ENCODE measurements at places on chromosomes 13 and 19.

DNA sequence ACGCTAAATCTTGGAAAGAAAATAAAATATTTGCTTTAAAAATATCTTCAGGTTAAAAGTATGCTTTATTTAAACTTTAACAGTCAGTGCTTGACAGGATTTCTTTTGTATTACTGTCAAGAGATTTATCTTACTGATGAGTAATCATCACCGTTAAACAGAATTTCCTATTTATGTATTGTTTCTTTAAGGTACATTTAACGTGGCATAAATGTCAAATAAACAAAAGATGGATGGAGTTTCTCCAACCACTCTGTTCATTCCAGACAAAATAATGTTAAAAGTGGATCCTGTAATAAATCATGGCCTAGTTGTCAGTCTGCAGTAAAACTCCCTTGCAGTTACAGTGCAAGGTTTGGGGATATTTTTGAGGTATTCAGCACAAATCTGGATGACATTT is 298.3 kb downstream of the DIAPH3 start:
- no peak for DNase-seq

- DNase-seq = no peak
Measured at GRCh38 chr13:50757008-50757407, 86.5 kb downstream of the DLEU7 start.

GRCh38 chr13:76958841-76959432 is 10.6 kb downstream of the ACOD1 start:
- DNase-seq = no peak

- DNase-seq = no peak
Measured at GRCh38 chr13:24700539-24700938, 20.3 kb downstream of the ATP12A start.

DNA sequence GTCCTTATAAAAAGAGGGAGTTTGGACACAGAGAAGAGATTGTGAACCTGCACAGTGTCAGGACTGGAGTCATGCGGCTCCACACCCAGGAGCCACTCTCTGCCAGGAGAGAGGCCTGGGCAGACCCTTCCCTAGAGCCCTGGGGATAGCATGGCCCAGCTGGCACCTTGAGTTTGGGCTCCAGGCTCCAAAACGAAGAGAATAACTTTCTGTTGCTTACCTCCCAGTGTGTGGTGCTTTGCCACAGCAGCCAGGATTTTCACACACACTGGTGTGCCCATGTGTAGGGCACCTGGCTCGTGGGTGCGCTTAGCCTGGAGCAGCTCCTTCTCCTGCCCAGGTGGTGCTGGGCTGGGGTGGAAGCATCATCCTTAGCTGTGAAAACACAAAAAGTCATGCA is 344.3 kb downstream of the TEX29 start:
- DNase-seq = no peak

- no peak for DNase-seq
Measured at GRCh38 chr13:30396434-30397075, 25.7 kb upstream of the UBE2L5 start.

DNA sequence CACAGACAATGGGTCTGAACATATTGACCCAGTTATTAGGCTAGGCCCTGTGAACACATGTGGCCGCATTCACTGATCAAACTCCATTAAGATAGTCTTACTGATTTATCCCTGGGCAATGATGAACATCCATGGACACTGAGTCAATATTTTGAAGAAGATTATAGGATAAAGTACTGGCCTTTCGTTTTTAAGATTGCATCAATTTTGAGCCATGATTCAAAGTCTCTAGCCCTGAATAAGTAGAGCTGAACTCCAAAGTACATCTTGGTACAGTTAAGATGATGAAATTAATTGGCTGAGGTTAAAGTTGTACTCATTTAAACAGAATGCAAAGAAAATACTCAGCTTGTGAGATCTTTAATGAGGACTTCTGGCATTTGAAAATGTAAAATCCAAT is 1581.9 kb downstream of the EFNB2 start:
- DNase-seq = no peak

GRCh38 chr19:51783372-51783771 is 11.6 kb upstream of the FPR3 start:
- no peak for DNase-seq

DNA sequence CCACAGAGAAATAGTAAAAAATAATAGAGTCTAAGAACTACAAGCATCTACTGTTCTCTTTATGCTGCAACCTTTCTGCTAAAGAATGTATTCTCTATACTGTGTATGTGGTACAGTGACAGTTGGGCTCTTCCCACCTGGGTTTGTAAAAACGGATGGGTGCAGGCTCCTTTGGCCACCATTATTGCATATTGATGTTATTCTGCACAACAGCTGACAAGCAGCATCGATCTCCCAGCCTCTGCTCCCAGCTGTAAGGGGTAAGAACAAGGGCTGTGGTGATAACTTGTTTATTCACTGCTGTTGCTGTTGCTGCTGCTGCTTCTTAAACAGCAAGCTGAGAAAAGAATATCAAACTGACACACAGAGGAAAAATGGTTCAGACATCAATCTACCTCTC is 56.1 kb downstream of the KCNRG start:
- DNase-seq = no peak

DNA sequence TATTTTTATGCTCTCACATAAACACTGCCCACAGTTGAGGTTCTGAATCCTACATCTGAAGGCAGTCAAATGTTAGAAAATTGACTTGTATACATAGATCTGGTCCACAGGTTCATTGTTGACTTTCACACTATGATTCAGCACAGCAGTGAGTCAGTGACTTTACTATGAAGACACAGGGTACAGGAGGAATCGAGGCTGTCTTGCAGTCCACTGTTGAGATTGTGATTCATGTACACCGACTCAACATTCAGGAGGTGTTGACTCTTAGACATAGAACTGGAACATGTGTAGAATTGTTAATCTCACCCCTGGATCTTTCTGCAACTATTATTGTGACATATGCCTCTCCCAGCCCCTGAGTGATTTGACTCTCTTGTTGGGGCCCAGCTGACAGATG is 74.3 kb upstream of the ZNF43 start:
- no peak for DNase-seq

- DNase-seq = no peak
Measured at GRCh38 chr19:6767357-6768235, at the start of gene SH2D3A. Gene SH2D3A, minus strand, starts transcription at chr19:6767435. Its CDS starts 3,687 bp downstream, at chr19:6763748.

DNA sequence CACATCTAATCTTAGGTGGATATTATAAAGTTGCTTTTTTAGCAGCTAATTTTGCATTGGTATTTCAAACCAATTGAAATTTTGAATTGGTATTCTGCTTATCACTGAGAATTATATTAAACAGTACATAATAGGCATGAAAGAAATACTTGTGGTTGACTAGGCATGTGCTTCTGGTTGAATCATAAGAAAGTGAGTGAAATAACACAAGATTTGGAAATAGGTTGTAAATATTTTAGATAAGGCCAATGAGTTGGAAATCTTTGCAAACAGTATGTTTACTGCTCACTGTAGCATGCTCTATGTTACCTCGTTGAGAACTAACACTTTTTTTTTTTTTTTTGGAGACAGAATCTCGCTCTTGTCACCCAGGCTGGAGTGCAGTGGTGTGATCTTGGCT is 66.8 kb upstream of the RFC3 start:
- no peak for DNase-seq

DNA sequence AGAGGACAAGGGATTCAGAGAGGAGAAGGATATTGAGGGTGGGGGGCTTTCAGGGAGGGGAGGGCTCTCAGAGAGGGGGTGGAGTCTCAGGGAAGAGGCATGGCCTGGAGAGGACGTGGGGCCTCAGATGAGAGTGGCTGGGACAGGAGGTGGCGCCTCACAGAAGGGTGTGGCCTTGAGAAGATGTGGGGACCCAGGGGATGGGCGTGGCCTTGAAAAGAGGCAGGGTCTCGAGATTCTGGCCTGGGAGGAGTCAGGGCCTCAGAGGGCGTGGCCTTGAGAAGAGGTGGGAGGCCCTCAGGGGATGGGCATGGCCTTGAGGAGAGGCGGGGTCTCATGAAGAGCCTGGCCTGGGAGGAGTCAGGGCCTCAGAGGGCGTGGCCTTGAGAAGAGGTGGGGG is 23.7 kb upstream of the TNFSF14 start:
- DNase-seq = no peak

GRCh38 chr19:19145684-19146608 is 7.7 kb upstream of the TMEM161A start:
- DNase-seq = peak; percentile 38

DNA sequence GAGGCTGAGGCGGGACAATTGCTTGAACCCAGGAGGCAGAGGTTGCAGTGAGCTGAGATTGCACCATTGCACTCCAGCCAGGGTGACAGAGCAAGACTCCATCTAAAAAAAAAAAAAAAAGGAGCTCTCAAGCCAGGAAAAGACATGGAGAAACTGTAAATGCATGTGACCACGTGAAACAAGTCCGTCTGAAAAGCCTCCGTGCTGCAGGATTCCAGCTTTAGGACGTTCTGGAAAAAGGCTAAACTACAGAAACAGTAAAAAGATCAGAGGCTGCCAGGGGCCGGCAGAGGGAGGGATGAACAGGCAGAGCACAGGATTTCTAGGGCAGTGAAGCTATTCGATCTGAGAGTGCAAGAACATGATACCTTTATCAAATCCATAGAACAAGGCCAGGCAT is 40.7 kb upstream of the NDUFS7 start:
- DNase-seq = no peak

DNA sequence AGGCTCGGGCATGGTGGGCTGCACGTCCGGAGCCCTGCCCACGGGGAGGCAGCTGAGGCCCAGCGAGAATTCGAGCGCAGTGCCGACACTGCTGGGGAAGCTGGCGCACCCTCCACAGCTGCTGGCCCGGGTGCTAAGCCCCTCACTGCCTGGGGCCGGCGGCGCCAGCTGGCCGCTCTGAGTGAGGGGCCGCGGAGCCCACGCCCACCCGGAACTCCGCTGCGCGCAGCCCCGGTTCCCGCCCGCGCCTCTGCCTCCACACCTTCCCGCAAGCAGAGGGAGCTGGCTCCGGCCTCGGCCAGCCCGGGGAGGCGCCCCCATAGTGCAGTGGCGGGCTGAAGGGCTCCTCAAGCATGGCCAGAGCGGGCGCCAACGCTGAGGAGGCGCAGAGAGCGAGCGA is 2080.4 kb downstream of the PCDH9 start:
- no peak for DNase-seq

DNA sequence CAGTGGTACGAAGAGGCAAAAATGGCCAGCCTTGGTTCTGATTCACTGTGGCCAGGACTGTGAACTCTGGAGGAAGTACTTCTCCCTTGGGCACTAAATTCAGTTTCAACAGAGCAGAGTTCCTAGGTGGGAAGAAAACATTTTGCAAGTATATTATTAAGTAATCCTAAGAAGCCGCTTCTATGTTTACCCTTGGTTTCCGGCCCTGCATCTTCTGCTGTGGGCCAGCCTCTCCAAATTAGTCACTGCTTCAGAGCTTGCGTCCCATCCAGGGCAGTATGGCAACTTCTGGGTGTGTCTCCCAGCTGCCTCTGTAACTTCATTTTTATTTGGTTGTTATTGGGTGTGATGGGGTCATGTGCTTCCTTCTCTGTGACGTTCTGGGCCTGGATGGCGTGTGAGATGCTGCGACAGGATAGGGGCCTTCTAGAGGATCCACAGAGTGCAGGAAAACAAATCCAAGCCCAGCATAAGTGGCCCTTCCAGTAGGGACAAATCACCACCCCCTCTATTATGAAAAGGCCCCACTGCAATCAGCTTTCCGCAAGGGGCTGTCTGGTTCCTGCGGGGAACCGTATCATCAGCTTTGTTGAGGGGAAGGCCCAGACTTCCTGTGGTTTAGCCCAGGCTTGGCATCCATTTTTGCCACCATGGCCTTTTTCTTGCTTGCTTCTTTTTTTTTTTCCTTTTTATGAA is 55.1 kb upstream of the C1QTNF9 start:
- no peak for DNase-seq

- DNase-seq = no peak
Measured at GRCh38 chr19:5540208-5540607, 27.5 kb downstream of the TINCR start.

DNA sequence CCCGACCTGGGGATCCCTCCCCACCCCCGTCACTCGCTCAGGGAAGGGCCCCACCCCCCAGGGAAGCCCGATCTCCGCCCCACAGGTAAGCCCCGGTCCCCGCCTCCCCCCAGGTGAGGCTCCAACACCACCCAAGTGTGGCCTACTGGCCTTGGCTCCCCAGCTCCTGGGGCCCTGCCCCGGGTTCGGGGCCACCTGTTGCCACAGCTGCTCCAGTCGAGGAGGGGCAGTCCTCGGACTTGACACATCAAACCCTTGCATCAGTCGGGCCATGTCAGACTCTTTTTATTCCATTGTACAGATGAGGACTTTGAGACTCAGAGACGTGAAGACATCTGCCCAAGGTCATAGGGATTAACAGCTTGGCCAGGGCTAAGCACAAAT is 512 bp downstream of the CC2D1A start:
- DNase-seq = no peak

- no peak for DNase-seq
Measured at GRCh38 chr19:22422211-22422610, at the start of gene ZNF98. Gene ZNF98, minus strand, starts transcription at chr19:22422346. Its CDS starts 122 bp downstream, at chr19:22422224.

DNA sequence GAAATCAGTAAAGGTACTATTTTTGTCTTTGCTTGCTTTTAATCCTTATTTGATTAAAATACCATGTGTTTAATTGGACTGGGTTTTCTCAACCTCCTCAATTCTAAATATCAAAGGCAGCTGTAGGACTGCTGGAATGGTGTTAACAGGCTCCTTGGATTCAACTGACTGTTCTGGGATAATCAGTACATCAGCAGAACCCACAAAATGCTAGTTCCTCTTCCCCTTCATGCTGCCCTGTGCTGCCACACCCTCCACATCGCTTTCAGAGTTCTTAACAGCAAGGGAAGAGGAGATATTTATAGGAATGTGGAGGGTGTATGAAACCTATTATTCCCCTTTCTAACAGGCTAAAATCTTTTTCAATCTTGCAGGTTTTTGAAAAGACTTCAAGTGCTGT is 82.4 kb downstream of the KCTD12 start:
- DNase-seq = no peak

- no peak for DNase-seq
Measured at GRCh38 chr19:32902448-32902847, 32.9 kb upstream of the SLC7A9 start.

- DNase-seq = peak; percentile 30
Measured at GRCh38 chr13:40613192-40613818, 53.1 kb downstream of the FOXO1 start.

DNA sequence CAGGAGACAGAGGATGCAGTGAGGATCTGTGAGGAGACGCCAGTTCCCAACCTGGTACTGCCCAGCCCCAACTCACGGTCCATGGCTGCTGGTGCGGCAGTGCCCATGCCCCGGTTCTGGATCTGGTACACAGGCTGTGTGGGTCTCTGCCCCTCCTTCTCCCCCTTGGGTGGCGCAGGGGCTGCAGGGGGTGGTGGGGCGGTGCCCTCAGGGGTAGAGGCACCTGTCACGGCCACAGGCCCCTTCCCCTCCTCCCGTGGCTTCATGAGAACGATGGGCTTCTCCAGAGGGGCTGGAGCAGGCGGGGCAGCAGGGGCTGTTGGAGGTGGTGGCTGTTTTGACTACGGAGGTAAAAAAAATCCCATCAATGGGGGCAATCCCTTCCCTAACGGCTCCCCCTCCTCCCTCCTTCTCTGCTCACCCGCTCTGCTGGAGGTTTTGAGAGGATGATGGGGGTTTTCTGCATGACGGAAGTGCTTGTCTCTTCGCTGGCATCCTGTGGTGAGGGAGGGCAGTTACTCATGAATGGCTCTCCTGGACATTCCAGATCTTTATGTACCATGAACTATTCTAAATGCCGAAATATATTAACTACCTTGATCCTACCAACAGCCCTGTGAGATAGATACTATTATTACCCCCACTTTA is 7.1 kb downstream of the SMG9 start:
- no peak for DNase-seq

Data from kidney capillary endothelial cell (primary cell).